ENCODE measurements at places on chromosomes 16 and 17.

DNA sequence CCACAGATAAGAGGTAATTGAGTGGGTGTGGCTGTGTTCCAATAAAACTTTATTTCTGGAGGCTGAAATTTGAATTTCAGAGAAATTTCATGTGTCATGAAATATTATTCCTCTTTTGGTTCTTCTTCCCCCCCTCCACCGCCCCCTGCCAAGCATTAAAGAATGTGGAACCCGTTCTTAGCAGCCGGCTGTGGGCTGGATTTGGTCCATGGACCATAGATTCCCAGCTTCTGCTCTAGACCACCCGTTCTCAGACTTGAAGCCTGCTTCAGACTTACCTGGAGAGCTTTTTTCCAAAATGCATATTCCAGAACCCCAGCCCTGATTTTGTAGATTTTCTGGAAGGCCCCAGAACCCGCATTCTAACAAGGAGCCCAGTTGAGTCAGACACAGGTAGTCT, 15.1 kb upstream of the LASP1NB start:
- no peak for DNase-seq

DNA sequence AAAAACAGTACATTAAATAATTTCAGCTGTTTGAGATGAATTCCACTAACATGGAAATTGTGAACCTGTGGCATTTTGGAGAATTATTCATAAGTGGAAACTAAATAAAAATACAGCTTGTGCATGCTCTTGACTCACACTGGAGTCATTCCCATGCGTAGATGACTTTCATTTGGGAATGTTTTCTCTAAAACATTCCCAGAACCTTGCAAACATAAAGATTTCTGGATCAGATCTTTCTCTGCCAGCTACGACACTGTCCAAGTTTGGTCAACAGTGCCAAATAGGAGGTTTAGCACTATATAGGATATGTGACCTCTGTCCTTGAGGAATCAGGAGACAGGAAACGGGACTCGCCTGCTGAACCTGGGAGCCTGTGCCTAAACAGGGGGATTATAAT, 400.9 kb downstream of the SLC39A11 start:
- DNase-seq = no peak

GRCh38 chr17:1755827-1756262, 6.0 kb upstream of the SERPINF1 start:
- no peak for DNase-seq

DNA sequence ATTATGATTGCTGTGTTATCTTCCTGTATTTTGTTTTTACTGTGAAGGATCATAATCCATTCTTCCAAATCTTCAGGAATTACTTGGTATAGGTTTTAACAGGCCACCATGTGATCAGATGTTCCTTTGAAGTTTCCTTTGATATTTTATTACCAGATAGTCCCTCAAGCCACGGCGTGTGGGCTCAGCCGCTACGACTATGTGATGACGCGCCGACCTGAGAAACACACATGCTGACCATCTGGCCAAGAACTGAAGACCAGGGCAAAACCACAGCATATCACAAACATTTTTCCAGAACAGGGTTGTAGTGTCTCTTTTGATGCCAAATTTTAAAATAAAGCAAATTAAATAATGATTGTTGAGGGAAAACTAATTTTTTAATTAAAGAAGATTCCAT, 47.3 kb downstream of the ZCCHC14 start:
- DNase-seq = no peak

DNA sequence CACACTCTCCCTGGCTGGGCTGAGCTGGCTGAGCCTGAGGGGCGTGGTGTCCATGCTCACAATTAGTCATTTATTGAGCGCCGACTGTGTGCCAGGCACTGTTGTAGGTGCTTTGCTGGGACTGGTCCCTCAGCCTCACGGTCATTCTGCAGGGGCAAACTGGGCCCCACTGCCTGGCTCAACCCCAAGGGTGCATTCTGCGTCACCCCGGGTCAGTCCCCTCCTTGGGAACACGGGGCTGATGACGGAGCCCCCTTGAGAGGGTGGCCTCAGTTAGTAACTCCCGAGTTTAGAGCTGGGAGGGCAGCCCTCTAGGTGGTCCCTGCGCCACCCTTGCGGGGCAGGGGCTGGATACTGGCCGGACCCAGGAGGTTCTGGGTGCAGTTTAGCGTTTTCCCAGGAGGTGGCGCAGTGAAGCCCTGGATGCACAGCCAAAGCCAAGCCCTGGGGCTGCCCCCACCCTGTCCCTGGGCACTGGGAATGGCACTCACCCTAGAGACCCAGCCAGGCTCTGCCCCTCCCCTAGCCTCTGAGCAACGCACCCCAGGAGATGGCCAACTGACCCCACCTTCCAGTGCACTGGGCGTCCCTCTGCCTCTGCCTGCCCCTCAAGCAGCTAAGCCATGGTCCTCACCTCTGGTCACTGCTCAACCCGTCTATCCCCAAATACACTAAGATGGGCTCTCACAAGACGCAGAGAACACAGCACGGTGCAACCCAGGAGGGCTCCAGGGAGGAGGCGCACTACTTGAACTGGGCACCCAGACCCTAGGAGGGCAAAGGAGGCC, 243.2 kb upstream of the GSE1 start:
- DNase-seq = no peak

DNA sequence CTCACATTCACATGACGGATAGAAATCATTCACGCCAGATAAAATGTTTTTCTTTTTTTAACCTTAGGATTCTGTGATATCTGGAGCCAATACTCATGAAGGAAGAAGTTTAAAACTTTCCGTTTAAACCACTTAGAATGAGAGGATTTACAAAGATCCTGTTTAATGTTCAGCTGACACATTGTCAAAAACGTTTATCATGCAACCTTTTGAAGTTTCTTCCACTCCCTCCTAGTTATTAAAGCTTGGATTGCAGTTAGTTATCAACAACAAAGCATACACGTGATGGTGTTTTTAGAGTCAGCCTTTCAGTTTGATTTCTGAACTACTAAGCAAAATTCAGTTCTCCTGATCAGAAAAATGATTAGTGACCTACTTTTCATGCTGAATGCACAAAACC, 143.3 kb upstream of the AXIN2 start:
- DNase-seq = no peak

- no peak for DNase-seq
These were observed 4.9 kb downstream of the MAP3K14 start for GRCh38 chr17:45311760-45312476.

GRCh38 chr17:82012640-82013295, 9.9 kb downstream of the CENPX start:
- no peak for DNase-seq

- DNase-seq = no peak
These were observed 13.7 kb downstream of the HAPSTR1 start for GRCh38 chr16:9105189-9105588.

Data from Ammon's horn (tissue), 1 donor.